Dermis blood vessel endothelial cell (primary cell): ENCODE measurements at places on chromosomes 4 and X. TPM values are rescaled to one million over a fixed set of nuclear protein-coding genes. Genes with fewer than 3 reads are reported as not detected.
A peak's percentile ranks its signal among the peaks of the same experiment; 100 is the strongest.

DNA sequence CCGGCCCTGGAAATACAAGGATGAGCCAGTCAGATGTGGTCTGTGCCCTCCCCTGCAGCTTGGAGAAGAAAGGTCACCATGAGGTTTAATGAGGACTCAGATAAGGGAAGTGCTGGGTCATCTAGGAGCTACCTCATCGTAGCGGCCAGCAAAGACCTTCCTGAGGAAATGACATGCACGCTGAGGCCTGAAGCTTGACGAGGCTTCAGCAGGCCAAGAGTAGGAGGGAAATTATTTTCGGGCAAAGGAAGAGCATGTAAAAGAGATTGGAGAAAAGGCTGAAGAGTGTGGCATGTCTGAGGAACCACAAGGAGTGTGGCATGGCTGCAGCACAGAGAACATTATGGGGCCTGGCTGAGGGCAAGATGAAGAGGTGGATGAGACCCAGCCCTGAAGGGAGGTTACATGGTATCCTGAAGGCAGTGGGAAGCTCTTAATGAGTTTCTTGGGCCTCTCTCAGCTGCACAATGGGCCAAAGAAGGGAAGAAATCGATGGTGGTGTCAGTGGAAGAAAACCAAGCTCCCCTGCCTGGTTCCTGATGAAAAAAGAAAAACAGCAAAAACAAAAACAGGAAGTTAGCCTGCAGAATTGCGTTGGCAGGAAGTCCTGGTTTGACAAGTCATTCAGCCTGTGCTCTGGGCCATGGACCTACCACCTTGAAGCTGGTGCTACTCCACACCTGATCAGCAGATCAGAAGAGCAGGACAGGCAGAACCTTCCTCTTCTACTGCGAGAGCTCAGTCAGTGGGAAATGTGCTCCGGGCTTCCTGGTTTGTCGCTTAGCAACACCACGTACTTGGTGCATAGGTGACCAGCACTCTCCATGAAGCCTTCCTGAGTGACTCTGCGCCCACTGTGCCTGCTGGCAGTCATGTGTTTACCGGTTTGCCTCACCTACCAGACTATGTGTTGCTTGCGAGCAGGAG, 134.5 kb upstream of the KLF3 start:
- DNase-seq = peak; percentile 61

GRCh38 chr4:138910914-138911336, 104.7 kb upstream of the NOCT start:
- DNase-seq = peak; percentile 99

Gene VCX3A
- not detected in 2 replicates for total RNA-seq

Gene NAP1L5
- 2.7 and 5.6 TPM in 2 replicates for total RNA-seq
